Cortex of kidney (tissue), 1 donor: ENCODE measurements at places on chromosomes 16 and 17.

GRCh38 chr16:87735270-87736007, 30.3 kb downstream of the KLHDC4 start:
- DNase-seq: no peak

DNA sequence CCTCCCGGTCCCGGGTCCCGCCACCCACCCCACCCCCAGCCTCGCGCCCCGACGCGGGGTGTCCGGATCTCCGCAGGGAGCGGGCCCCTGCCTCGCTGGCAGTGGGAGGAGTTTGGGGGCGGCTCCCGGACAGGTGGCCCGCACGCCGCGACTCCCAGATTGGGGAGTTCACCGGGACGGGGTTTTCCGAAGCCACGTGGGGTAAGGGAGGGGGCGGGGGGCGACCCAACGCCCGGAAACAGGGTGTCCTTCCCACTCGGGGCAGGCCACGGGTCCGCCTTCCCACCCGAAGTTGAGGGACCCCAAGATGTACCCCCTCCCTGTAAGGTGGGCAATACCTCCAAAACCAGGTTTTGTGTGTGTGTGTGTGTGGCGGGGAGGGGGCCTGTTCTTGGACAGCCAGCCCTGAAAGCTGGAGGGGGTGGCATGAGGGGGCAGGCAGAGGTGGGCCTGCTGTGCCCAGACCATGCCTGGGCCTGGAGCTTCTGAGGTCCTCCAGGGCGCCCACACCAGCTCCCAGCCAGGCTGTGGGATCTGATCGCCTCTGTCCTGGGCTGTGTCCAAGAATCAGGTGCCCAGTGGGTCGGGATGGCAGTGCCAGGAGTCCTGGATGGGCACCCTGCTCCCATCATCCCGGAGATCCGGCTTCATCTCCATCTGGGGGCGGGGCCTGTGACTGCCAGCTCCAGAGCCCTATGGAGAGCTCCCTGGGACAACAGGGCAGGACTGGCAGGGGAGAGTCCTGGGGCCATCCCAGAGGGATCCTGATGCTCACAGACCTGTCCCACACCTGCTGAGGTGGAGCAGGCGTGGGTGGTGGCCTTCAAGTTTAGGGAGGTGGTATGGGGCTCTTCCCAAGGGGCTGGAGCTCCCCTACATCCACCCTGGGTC, 767 bp downstream of the SYNGR2 start:
- no peak for DNase-seq

DNA sequence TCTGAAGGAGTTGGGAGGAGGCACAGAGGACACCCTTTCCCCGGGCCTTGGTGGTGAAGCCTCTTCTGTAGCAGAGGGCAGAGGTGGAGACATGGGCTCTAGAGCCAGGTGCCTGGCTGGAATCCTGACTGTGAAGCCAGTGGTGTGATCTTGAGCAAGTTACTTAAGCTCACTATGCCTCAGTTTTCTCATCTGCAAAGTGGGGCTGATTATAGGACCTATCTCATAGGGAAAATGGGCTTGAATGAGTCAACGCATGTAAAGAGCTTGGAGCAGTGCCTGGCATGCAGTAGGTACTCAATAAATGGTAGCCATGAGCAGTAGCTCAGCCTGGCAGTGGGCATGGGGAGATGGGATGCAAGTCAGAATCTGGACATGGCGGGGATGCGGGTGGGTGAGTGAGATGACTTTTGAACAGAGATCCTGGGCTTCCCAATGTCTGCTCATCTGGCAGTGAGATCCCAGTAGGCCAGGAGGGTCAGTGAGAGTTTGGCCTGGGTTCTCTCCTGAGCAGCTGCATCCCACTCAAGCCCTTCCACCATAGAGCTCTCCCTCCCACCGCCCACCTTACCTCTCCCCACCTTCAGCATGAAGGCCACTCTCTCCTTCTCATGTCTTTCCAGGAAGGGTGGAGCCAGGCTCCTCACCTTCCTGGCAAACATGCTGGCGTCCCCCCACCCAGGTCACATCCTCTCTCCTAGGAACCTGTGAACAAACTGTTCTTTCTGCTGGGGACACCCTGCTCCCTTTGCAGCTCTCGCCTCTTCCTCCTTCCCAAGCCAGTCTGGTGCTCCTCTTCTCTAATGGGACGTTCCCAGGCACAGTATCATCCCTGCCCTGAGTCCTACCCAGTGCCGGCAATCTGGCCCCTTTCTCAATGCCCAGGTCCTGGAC, 13.1 kb upstream of the SP2 start:
- no peak for DNase-seq

- no peak for DNase-seq
Observed at GRCh38 chr16:55384288-55385247, 60.6 kb downstream of the IRX6 start.

DNA sequence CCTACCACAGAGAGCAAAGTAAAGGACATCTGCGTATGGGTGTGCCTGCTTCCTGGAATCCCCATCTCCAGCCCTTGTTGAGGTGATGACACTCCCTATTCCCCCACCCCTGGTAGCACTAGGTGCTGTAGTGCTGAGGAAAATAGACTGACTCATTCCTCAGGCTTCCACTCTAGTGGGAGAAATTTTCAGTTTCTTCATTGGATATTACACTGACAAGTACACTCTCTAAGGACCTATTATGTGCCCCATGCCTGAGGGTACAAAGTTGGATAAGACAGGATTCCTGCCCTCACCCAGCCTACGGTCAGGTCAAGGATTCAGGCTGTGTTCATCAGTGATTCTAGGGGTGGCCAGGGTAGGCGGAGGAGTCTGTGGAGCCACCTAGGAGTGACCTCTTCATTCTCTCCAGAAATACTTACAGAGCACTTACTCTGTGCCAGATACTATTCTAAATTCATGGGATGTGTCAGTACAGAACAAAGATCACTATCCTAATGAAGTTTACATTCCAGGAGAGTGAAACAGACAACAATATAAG, 4.5 kb upstream of the ZC3H7A start:
- no peak for DNase-seq

- DNase-seq: no peak
Observed at GRCh38 chr17:74702116-74702871, 10.4 kb downstream of the CD300LF start.

DNA sequence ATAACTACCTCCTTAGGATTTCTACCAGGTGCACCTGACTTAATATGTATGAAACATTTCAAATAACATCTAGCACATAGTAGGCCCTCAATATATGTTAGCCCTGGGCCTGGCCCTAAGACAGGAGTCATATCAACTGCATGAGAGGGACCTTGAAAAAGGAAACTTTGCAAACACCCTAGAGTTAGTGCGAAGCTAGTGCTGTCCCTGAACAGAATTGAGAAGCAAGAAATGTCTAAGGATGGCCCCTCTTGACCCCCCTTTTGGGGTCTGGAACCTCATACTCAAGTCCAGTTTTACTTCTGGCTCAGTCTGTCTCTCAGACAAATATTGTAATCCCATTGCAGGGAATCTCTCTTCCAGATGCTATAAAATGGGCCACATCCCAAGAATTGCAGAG, 80.5 kb downstream of the CBLN1 start:
- DNase-seq: no peak

DNA sequence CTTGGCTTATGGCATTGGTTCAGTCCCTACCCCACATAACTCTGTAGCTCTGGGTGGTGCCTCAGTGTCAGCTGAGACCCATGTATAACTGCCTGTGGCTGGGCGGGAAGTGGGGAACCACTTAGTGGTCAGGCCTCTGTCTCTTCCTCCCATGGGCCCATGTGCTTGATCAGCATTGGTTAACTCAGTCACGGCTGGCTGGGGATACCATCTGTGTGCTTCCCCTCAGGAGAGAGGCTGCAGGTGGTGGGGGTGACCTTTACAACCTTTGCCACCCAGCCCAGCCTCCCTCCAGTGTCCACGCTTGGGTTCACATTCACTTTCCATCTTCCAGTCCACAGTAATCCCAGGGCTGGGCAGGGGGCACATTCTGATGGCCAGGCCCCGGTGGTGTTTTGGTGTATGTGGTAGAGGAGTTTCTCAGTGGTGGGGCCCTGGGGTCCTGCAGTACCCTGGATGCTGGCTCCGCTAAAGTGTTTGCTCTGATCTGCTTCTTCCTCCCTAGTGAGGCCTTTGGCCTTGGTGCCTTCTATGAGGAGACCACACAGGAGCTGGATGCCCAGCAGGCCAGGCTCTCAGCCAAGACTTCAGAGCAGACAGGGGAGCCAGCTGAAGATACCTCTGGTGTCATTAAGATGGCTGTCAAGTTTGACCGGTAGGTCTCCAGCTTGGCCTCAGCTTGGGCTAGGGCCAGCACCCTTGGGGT, 10.2 kb upstream of the NFATC3 start:
- DNase-seq: no peak

- DNase-seq: no peak
Observed at GRCh38 chr16:26614237-26614841, 452.4 kb upstream of the C16orf82 start.

GRCh38 chr17:72969293-72969906, 123.1 kb downstream of the SLC39A11 start:
- DNase-seq: no peak
